ENCODE measurements at places on chromosomes 5 and 9.

- no peak for DNase-seq
Observed at GRCh38 chr9:112750764-112751055, 150 bp downstream of the SNX30 start.

GRCh38 chr9:4058931-4059330 lies 240.9 kb downstream of the GLIS3 start:
- DNase-seq = no peak

GRCh38 chr9:38183994-38184568 lies 115.1 kb upstream of the SHB start:
- DNase-seq = no peak

DNA sequence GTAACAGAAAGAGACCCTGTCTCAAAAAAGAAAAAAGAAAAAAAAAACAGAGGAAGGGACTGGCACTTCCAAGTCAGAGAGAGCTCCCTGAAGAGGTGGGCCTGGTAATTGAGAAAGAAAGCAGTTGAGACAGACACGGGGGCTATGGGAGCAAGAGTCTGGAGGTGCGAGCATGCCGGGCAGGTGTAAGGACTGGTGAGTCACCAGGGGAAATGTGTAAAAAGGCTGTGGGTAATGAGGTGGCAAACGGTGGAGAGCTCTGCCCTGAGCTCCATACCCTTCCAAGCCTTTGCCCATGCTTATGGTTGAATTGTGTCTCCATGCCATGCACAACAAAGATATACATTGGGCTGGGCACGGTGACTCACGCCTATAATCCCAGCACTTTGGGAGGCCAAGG lies 18.0 kb upstream of the JADE2 start:
- no peak for DNase-seq

DNA sequence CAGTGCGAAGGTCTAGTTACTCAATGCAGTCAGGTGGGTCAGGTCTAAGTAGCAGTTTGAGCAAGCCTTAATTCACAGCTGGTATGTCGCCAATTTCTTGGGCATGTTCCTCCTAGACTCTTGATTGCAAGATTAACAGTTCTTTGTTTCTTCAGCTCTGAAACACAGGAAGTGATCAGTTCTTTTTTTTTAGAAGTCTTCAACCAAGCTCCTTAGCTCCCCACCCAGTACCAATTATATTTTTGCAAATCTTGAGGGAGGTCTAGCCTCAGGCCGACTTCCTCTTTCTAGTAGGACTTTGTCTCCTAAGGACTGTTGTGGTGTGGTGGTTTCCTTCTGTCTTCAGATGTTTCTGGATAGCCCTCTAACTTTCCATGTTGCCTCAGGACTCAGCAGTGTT lies 2054.2 kb downstream of the MAT2B start:
- DNase-seq = peak; percentile 97

- DNase-seq = no peak
Observed at GRCh38 chr9:38263532-38263931, 129.0 kb upstream of the ALDH1B1 start.

DNA sequence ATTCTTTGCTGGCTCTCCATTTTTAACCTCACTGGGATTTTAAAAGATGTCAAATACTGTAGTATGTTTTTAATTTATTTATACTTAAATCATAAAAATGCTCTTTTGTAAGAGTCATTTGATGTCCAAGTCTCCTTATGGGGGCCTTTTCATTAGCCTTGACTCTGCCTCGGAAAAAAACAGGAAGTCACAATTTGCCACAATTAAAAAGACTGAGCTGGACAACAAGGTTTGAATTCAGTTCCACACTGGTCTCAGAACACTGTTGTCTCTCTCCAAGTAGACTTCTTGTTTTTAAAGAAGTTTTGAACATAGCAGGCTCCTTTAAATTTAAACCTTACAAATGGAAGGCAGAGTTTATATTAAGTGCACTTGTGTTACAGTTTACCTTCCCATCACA lies 444.2 kb downstream of the ACTL7B start:
- no peak for DNase-seq

DNA sequence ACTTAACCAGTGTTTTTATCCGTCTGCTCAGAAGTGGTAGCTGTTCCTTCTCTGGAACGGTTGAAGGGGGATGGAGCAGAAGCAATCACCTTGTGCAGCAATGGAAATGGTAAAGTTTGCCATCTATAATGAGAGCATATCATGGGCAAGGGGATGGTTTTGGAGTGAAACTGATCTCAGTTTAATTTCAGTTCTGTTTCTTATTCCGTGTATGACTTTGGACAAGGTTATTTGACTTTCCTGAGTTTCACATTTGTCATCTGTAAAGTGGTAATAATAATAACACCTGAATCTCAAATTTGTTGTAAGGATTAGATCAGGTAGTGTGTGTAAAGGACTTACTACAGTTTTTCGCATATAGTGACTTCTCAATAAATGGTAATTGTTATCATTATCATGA lies 106.1 kb downstream of the PCSK1 start:
- no peak for DNase-seq

DNA sequence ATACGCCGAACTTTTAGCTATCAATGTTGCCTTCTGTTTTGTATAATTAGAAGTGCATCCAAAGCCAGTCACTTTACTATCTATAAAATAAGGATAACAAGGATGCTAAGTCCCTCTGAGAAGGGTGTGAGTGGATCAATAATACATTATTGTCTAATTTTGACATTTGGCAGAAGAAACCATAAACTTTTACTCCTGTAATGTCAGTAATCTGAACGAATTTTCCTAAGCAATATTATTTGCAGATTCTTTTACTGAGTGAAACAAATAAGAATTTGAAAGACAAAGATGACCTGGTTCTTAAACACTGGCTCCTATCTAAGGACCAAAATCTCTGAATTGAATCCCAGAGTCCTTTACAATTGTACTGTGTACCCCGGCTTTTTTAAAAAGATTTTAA lies 126.6 kb upstream of the TMEM161B start:
- no peak for DNase-seq

Measured in GF-D8 (cell line).